ENCODE measurements at places on chromosomes 4 and X.

DNA sequence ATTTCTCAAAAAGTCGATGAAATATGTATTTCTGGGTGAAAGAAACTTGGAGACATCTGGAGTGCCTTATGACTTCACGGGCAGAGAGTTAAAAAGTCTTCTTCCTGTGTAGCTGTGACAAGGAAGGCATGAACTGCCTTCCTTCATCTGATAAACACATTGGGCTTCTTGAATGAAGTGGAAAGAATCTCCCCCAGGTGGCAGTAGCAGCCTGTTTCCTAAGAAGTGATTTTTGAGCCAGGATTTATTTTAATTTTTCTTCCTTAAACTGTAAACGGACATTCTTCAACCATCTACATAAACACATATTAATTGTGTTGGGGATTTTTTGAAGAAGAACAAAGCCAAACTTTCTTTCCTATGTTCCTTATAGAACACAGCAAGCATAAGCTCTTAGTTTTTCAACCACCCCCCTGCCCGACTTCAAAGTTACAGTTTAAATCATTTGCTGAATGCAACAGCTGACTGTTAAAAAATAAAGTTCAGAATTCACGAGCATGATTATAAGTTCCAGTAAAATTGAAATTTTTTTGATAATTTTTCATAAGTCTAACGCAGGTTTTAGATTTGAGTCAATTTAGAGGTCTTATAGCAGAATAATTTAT is 980 bp upstream of the GIMD1 start:
- no peaks in the 10 kb centered on the region for H3K27me3 ChIP-seq
- H3K4me3 ChIP-seq, result no peak overlapping the region
- no peak overlapping the region for H3K27ac ChIP-seq
- H3K36me3 ChIP-seq, result no peaks in the 10 kb centered on the region

GRCh38 chr4:41069838-41070237 is 144.5 kb downstream of the APBB2 start:
- no peaks in the 10 kb centered on the region for H3K36me3 ChIP-seq
- H3K4me3 ChIP-seq, result no peak overlapping the region
- H3K27me3 ChIP-seq, result no peaks in the 10 kb centered on the region
- DNase-seq, result no peak

- no peaks in the 10 kb centered on the region for H3K36me3 ChIP-seq
- no peak overlapping the region for H3K4me3 ChIP-seq
- H3K27me3 ChIP-seq, result no peaks in the 10 kb centered on the region
- H3K4me1 ChIP-seq, result no peaks in the 10 kb centered on the region
Observed at GRCh38 chr4:145248971-145249370, 68.6 kb upstream of the OTUD4 start.

- no peaks in the 10 kb centered on the region for H3K36me3 ChIP-seq
- DNase-seq, result no peak
- no peak overlapping the region for H3K27ac ChIP-seq
- H3K4me1 ChIP-seq, result no peaks in the 10 kb centered on the region
- no peaks in the 10 kb centered on the region for H3K27me3 ChIP-seq
Observed at GRCh38 chr4:53233114-53233795, 132.6 kb downstream of the SCFD2 start.

DNA sequence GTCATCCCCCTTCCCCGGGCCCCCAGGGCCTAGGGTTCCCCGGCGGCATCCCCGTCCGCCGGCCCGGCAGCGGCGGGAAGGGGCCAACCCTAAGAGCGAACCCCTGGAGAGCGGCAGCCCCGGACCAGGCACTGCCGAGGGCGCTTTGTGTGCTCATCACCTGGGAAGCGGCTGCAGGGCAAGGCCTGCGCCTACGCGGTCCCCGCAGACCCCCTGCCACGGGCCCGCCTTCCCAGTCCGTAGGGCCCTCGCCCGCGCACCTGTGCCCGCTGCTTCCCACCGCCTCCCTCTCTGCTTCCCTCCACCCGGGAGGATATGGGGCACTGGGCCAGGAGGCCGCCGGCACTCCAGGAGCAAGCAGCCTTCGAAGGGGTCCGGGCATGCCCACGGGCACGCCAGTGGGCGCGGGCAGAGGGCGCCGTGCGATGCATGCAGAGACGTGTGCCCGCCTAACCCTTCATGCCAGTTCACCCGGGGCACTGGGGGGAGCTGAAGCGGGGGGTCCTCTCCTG is 2.6 kb downstream of the FLNA start:
- peak overlapping the region; percentile 66 for H3K4me3 ChIP-seq
- no peaks in the 10 kb centered on the region for H3K27me3 ChIP-seq
- DNase-seq, result no peak
- peak overlapping the region; percentile 86 for H3K27ac ChIP-seq
- peaks cover 39% of the 10 kb centered on the region for H3K4me1 ChIP-seq

- no peaks in the 10 kb centered on the region for H3K4me1 ChIP-seq
- DNase-seq, result peak; percentile 89
- H3K4me3 ChIP-seq, result no peak overlapping the region
- no peaks in the 10 kb centered on the region for H3K36me3 ChIP-seq
- no peak overlapping the region for H3K27ac ChIP-seq
Observed at GRCh38 chrX:68945603-68946228, 116.9 kb downstream of the EFNB1 start.

GRCh38 chr4:145484225-145484846 is 2.7 kb downstream of the SMAD1 start:
- peak overlapping the region; percentile 98 for H3K27ac ChIP-seq
- DNase-seq, result no peak
- H3K4me3 ChIP-seq, result peak overlapping the region; percentile 72
- no peaks in the 10 kb centered on the region for H3K36me3 ChIP-seq

- no peaks in the 10 kb centered on the region for H3K27me3 ChIP-seq
- no peaks in the 10 kb centered on the region for H3K36me3 ChIP-seq
- no peak for DNase-seq
- no peak overlapping the region for H3K27ac ChIP-seq
- no peak overlapping the region for H3K4me3 ChIP-seq
Observed at GRCh38 chr4:138802499-138802898, 213.1 kb upstream of the NOCT start.

DNA sequence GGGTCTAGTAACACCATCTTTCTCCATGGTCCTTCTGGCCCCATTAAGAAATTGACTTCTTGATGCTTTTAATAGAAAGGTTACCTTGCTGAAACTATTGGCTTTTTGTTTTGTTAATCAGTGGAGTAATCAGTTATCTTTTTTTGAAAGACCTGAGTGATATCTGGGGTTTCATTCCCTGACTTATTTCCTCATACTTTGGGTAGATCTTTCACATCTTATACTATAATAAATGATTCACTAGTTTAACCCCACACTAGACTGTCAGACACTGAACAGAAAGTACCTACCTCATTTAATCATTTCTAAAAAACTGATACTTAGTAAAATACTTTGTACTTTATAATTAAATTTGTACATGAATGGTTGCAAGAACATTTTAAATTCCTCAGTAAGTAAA is 1021.1 kb downstream of the STIM2 start:
- H3K4me1 ChIP-seq, result no peaks in the 10 kb centered on the region
- no peaks in the 10 kb centered on the region for H3K27me3 ChIP-seq
- DNase-seq, result no peak
- H3K27ac ChIP-seq, result no peak overlapping the region

GRCh38 chrX:110284159-110284558 is 33.7 kb downstream of the AMMECR1 start:
- no peak overlapping the region for H3K27ac ChIP-seq
- H3K4me1 ChIP-seq, result no peaks in the 10 kb centered on the region
- no peak overlapping the region for H3K4me3 ChIP-seq
- DNase-seq, result no peak

DNA sequence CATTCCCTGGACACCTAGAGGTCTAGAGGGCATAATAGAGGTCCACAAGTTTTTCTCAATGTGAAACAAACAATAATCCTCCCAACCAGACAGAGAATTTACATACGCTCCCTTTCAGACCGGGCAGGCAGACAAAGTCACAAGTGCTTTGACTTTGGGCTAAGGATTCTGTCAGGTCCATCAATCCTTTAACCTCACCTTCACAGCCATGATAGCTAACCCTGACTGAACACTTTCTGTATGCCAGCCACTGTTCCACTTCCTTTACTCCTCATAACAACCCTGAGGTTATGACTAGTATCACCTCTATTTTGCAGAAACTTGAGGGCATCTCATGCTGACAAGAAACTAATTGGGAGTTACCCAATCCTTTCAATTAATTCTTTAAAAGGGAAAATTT is 118.8 kb upstream of the AFF2 start:
- H3K4me1 ChIP-seq, result no peaks in the 10 kb centered on the region
- no peaks in the 10 kb centered on the region for H3K36me3 ChIP-seq
- DNase-seq, result no peak
- no peak overlapping the region for H3K27ac ChIP-seq
- no peaks in the 10 kb centered on the region for H3K27me3 ChIP-seq

DNA sequence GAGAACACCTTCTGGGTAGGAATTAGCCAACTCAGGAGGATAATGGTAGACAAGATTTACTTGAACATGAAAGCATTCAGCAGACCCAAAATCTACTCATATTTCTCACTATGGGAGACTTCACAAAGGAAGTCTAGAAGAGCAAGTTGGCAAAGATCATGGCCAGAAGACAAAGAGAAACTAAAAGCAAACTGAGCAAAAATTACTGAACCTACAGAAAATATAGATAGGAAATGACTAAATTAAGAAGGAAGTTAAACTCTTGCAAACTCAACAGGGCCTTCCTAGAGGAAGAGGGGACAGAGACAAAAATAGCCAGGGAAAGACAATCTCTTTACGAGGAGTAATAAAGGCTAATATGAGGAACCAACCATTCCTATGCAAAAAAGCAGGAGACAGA is 18.7 kb downstream of the CORIN start:
- no peaks in the 10 kb centered on the region for H3K27me3 ChIP-seq
- no peak overlapping the region for H3K27ac ChIP-seq
- H3K36me3 ChIP-seq, result no peaks in the 10 kb centered on the region
- H3K4me3 ChIP-seq, result no peak overlapping the region
- DNase-seq, result no peak

DNA sequence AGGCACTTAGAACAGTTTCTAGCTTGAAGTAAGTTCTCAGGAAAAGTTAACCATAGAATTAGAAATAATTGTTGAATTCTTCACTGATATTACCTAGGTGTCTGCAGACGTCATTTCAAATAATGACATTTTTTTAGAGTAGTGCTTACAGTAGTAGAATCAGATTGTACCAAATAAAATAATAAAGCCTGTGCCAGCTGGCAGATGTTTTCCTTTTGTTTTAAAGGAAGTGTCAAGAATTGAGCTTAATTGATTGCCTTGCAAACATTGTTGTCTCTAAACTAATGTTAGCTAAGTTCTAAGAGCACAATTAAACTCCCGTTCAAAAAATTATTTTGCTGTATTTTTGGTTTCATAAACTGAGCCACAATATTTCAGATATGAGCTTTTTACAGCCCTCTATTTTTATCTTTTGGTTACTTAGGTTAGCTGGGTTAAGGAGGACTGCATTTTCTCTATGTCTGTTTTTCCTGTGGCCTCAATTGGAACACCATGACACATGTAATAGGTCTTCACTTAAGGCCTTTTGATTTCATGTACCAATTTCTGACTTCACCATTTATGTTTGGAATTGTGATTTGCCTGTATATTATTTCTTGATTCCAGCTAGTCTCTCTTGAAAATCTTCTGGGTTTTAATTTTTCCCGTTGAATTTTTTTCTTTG is 64.2 kb downstream of the DCUN1D4 start:
- peaks cover 36% of the 10 kb centered on the region for H3K36me3 ChIP-seq
- H3K4me1 ChIP-seq, result no peaks in the 10 kb centered on the region
- no peak overlapping the region for H3K4me3 ChIP-seq

DNA sequence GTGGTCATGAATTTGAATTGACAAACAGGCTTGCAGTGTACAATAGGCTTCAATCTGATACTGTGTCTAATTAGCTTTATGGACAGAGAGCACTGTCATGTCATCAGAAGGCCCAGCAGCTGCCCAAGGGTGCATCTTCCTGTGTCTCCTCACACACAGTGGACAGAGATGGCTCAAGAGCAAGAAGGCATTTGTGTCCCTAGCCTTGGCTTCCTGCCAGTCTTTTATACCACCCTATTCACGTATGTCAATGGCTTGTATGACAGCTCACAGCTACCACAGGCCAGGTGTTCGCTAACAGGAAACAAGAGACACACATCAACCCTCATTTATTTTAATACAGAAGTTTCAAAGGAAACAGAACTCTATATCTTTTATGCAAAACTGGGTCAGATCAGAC is 874.0 kb upstream of the AGA start:
- no peak for DNase-seq
- H3K4me1 ChIP-seq, result no peaks in the 10 kb centered on the region
- H3K4me3 ChIP-seq, result no peak overlapping the region
- H3K36me3 ChIP-seq, result no peaks in the 10 kb centered on the region
- H3K27ac ChIP-seq, result no peak overlapping the region

- no peaks in the 10 kb centered on the region for H3K27me3 ChIP-seq
Observed at GRCh38 chr4:153207567-153207966, 3.3 kb downstream of the TRIM2 start.

DNA sequence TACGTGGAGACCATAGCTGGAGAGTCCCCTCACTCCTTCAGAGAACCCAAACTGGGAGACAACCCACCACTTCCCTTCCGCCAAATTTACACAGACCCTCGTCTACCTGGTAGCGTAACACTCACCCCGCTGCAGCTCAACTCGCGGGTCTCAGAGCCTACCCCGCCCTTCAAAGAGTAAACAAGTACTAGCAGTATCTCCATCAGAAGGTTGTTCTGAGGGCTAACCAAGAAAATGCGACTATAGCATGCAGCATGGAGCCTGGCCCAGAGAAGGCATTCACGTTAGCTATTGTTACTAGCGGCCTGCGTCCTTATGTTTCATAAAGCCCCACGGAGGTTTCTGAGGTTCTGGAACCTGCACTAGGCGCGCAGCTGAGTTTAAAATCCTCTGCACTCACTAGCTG is 531 bp upstream of the MANBA start:
- peak overlapping the region; percentile 85 for H3K27ac ChIP-seq
- peak overlapping the region; percentile 83 for H3K4me3 ChIP-seq
- no peaks in the 10 kb centered on the region for H3K36me3 ChIP-seq
- no peaks in the 10 kb centered on the region for H3K27me3 ChIP-seq

GRCh38 chrX:155747520-155747919 is 133.6 kb upstream of the VAMP7 start:
- H3K4me1 ChIP-seq, result no peaks in the 10 kb centered on the region
- no peaks in the 10 kb centered on the region for H3K27me3 ChIP-seq
- no peak overlapping the region for H3K27ac ChIP-seq
- H3K4me3 ChIP-seq, result no peak overlapping the region

GRCh38 chr4:73662709-73663546 is 42.7 kb upstream of the RASSF6 start:
- no peak overlapping the region for H3K27ac ChIP-seq
- no peak overlapping the region for H3K4me3 ChIP-seq
- no peaks in the 10 kb centered on the region for H3K27me3 ChIP-seq
- H3K4me1 ChIP-seq, result no peaks in the 10 kb centered on the region
- H3K36me3 ChIP-seq, result no peaks in the 10 kb centered on the region

DNA sequence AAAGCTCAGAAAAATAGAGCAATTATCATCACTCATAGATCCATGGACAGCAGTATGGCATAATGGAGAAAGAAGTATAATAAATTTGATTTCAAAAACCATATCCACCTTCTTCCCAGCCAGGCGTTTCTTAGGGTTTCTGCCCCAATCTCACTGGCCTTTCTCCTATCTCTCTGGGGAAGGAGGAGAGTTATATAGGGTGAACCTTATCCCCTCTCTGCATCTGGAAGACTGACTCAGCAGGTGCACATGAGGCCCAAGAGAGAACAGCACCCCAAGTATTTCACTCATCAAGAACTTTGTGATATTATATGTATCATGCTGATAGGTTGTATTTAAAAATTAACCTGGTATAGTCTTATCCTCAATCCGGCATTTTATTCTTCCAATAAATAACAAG is 318.8 kb upstream of the RASGEF1B start:
- no peak overlapping the region for H3K4me3 ChIP-seq
- H3K4me1 ChIP-seq, result no peaks in the 10 kb centered on the region
- DNase-seq, result no peak
- no peaks in the 10 kb centered on the region for H3K27me3 ChIP-seq
- no peaks in the 10 kb centered on the region for H3K36me3 ChIP-seq

- H3K4me3 ChIP-seq, result no peak overlapping the region
- H3K27me3 ChIP-seq, result no peaks in the 10 kb centered on the region
- H3K27ac ChIP-seq, result no peak overlapping the region
- no peak for DNase-seq
Observed at GRCh38 chr4:36332782-36333131, 51.3 kb downstream of the DTHD1 start.

All from vagina (tissue), 2 donors.